Heart left ventricle (tissue), 16 donors: ENCODE measurements at places on chromosomes 2 and 18. TPM values are rescaled to one million over a fixed set of nuclear protein-coding genes. Genes with fewer than 3 reads are reported as not detected.

GRCh38 chr2:224145751-224146355 lies 106.8 kb upstream of the SERPINE2 start:
- H3K4me1 ChIP-seq = no peaks in the 10 kb centered on the region
- no peaks in the 10 kb centered on the region for H3K27me3 ChIP-seq
- H3K27ac ChIP-seq = peak overlapping the region; percentile 58
- no peak for DNase-seq

- H3K27ac ChIP-seq = no peak overlapping the region
- H3K4me3 ChIP-seq = no peak overlapping the region
- H3K36me3 ChIP-seq = no peaks in the 10 kb centered on the region
- no peaks in the 10 kb centered on the region for H3K4me1 ChIP-seq
- no peak for DNase-seq
Measured at GRCh38 chr2:3008561-3008960, 369.1 kb downstream of the EIPR1 start.

DNA sequence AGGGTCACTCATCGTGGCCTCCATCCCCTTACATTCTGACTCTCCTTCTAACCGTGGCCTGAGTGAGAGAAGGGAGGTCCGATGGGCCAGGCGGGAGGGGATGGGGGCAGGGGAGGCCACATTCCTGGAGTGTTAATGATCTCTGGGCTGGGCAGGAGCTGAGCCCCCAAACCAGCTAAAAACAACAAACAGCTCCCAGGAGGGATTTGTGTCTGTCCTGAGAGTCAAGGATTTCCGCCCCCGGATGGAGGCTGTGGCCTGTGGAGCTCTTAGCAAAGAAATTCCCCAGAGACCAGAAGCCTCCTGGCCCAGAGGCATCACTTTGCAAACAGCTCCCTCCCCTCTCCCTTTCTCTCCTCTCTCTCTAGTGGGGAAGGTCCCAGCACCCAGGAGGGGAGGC lies 23.5 kb downstream of the EMX1 start:
- H3K27ac ChIP-seq = no peak overlapping the region
- H3K4me1 ChIP-seq = no peaks in the 10 kb centered on the region
- no peaks in the 10 kb centered on the region for H3K27me3 ChIP-seq

DNA sequence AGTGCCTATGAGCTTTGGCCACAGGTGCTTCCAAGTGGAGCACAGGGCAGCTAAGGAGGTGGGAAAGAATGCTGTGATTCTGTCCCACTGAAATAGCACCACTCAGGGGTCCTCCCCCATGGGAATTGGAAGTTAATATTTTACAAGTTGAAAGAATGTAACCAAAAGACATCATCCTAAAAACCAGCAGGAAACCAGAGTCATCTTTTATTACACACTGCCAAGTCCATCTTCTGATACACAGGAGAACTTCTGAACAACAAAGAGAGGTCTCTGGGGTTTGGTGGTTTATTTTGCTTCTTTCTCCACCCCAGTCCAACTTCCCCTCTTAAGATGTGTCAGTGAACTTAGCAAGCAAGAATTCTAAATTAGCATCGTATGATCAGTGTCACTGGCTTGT lies 47.7 kb downstream of the COLEC12 start:
- peaks cover 28% of the 10 kb centered on the region for H3K4me1 ChIP-seq
- no peak overlapping the region for H3K27ac ChIP-seq
- no peaks in the 10 kb centered on the region for H3K27me3 ChIP-seq
- H3K36me3 ChIP-seq = no peaks in the 10 kb centered on the region
- H3K4me3 ChIP-seq = no peak overlapping the region

DNA sequence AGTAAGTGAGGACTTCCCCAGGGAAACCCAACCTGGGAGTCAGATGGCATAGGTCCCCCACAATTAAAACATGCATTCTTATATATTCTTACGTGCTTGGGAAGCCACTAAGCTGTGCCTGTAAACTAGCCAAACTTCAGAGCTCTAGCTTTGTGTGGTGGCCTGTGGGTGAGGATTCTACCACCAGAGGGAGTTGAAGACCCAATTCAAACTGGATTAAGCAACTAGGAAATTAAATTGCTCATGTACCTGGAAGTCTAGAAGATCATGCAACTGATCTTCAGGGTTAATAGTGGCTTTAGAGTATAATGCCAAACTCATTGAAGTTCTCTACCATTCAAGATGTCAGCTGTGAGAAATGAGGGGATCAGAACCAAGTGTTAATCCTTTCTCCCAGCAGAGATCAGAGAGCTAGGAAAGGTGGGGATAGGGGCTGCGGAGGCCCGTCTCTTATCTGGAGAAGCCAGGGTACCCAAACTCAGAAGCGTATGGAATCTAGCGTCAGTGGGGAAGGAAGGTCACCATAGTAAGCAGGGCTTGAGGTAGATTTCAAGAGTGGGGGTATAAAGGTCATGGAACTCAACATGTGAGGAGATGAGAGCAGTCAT lies 53.2 kb upstream of the CCDC85A start:
- no peaks in the 10 kb centered on the region for H3K36me3 ChIP-seq
- H3K4me3 ChIP-seq = no peak overlapping the region
- H3K4me1 ChIP-seq = no peaks in the 10 kb centered on the region
- H3K27ac ChIP-seq = no peak overlapping the region
- DNase-seq = no peak
- no peaks in the 10 kb centered on the region for H3K27me3 ChIP-seq

DNA sequence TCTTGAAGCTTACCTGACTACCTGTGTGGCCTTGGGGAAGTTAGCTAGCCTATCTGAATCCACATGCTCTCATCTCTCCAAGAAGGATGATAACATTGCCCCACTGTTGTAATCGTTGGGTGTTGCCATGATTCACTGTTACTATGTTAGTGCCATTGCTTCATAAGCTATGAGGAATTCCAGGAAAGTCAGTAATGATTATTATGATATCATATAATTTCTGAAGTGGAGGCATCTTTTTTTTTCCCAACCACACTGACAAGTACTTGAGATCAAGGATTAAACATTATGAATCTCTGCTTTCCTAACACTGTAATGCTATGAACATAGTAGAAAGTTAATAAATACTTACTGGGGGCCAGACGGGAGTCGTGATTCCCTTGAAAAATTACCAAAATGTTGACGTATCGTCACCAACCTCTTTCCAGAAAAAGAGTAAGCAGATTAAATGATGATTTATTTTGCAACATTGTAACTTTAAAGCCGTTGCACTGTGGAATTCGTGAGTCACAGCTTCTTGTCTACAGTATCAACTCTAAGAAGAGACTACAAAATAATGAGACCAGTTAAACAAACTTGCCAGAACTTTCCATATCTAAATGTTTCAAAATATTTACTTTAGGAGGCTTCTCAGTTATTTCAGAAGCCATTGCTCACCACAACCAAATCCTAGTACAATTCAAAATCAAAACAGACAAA lies 459.9 kb downstream of the PIK3C3 start:
- no peaks in the 10 kb centered on the region for H3K27me3 ChIP-seq
- H3K4me1 ChIP-seq = no peaks in the 10 kb centered on the region
- H3K36me3 ChIP-seq = no peaks in the 10 kb centered on the region
- no peak for DNase-seq

DNA sequence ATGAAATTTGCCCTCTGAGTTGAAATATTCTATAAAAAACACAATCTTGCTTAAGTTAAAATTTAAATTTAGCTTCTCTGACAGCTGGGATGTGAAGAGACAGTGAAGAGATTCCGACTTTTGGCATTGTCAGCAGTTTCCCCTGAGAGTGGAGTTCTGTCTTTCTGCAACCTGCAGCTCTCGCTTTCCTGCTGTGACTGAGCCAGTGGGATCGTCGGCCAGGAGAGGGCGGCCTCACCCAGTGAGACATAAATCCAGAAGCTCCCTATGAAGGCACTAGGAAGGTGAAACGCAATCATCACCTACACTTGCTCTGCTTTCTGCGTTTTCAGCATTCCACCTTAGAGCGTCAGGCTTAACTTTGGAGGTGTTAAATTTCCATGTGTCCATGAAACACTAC lies 75.4 kb upstream of the HNMT start:
- H3K4me1 ChIP-seq = no peaks in the 10 kb centered on the region
- H3K4me3 ChIP-seq = no peak overlapping the region
- H3K27me3 ChIP-seq = no peaks in the 10 kb centered on the region
- H3K36me3 ChIP-seq = no peaks in the 10 kb centered on the region

GRCh38 chr18:14933964-14934363 lies 186.0 kb downstream of the ANKRD30B start:
- H3K27me3 ChIP-seq = no peaks in the 10 kb centered on the region
- H3K36me3 ChIP-seq = no peaks in the 10 kb centered on the region
- no peak overlapping the region for H3K4me3 ChIP-seq
- H3K27ac ChIP-seq = no peak overlapping the region

- DNase-seq = no peak
- H3K36me3 ChIP-seq = no peaks in the 10 kb centered on the region
- H3K27me3 ChIP-seq = no peaks in the 10 kb centered on the region
- H3K4me3 ChIP-seq = no peak overlapping the region
Measured at GRCh38 chr2:63792530-63792929, 49.2 kb upstream of the UGP2 start.

DNA sequence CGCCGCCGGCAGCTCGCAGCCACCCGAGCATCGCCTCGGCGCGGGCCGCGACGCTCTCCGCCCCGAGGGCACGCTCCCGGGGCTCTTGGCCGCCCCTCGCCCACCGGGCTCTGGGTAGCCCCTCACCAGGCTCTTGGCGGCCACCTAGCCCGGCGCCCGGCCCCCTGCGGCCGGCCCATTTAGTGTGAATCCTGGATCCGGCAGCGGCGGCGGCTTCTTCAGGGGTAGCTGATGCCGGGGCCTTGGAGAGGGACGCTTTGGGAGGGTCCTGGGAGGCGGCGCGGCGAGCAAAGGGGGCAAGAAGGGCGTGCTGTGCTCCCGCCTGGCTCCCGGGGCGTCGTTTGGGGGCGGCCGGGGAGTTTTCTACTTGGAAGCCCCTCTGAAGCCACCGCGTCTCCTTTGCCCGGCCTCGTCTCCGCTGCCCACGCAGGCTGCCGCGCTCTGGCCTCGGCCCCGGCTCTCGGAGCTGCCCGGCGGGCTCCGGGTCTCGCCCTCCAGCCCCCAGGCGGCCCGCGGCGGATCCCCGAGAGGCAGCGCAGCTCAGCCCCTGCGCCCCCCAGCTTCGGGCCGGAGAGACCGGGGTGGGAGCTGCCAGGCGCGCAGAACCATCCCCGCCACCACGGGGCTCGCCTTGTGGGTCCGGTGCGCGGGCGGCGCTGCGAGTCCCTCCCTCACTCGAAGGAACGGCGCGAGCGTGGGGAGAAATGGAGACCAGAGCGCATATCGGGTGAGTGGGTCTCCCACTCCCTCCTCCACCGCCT lies 509 bp downstream of the PIEZO2 start:
- no peak for DNase-seq
- peaks cover 22% of the 10 kb centered on the region for H3K4me1 ChIP-seq
- H3K27ac ChIP-seq = no peak overlapping the region
- no peaks in the 10 kb centered on the region for H3K36me3 ChIP-seq

GRCh38 chr2:38155015-38155414 lies 79.1 kb upstream of the CYP1B1 start:
- H3K4me3 ChIP-seq = no peak overlapping the region
- DNase-seq = no peak
- H3K27ac ChIP-seq = peak overlapping the region; percentile 71

GRCh38 chr2:147293991-147294824 lies 550.6 kb upstream of the ACVR2A start:
- no peaks in the 10 kb centered on the region for H3K27me3 ChIP-seq
- no peak for DNase-seq
- H3K36me3 ChIP-seq = no peaks in the 10 kb centered on the region
- no peak overlapping the region for H3K27ac ChIP-seq
- no peaks in the 10 kb centered on the region for H3K4me1 ChIP-seq
- no peak overlapping the region for H3K4me3 ChIP-seq

- H3K4me3 ChIP-seq = no peak overlapping the region
- no peak for DNase-seq
- H3K4me1 ChIP-seq = peaks cover 60% of the 10 kb centered on the region
- H3K36me3 ChIP-seq = no peaks in the 10 kb centered on the region
Measured at GRCh38 chr18:61748004-61748403, 144.8 kb downstream of the RNF152 start.

DNA sequence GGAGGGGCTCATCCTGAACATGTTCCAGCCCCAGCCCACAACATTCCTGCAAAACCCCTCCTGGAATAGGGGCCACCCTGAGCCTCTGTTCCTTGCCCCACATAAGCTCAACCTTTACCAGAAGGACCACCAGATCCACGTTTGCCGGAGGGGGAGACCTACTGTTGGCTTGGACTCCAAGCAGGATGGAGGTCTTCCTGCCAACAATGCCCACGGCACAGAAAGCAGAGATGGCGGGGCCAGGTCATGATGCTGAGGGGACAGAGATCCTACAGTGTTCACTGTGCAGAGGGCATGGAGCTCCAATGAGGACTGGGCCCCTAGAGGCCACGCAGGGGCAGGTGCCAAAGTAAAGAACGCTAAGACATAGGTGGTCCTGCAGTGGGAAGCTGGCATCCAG lies 98.5 kb upstream of the RAB6C start:
- H3K27ac ChIP-seq = no peak overlapping the region
- no peaks in the 10 kb centered on the region for H3K36me3 ChIP-seq
- no peaks in the 10 kb centered on the region for H3K27me3 ChIP-seq
- peaks cover 12% of the 10 kb centered on the region for H3K4me1 ChIP-seq

- H3K27ac ChIP-seq = no peak overlapping the region
- no peaks in the 10 kb centered on the region for H3K36me3 ChIP-seq
- H3K4me1 ChIP-seq = no peaks in the 10 kb centered on the region
- no peaks in the 10 kb centered on the region for H3K27me3 ChIP-seq
- DNase-seq = no peak
- no peak overlapping the region for H3K4me3 ChIP-seq
Measured at GRCh38 chr2:151206446-151206968, 55.2 kb downstream of the RBM43 start.

GRCh38 chr2:16039055-16039454 lies 98.7 kb downstream of the MYCN start:
- no peak overlapping the region for H3K27ac ChIP-seq
- no peaks in the 10 kb centered on the region for H3K36me3 ChIP-seq
- DNase-seq = no peak
- H3K27me3 ChIP-seq = no peaks in the 10 kb centered on the region

- H3K4me3 ChIP-seq = no peak overlapping the region
- H3K4me1 ChIP-seq = no peaks in the 10 kb centered on the region
- H3K27me3 ChIP-seq = peaks cover 3% of the 10 kb centered on the region
- no peak overlapping the region for H3K27ac ChIP-seq
Measured at GRCh38 chr2:22902180-22902550, 482.8 kb upstream of the KLHL29 start.

DNA sequence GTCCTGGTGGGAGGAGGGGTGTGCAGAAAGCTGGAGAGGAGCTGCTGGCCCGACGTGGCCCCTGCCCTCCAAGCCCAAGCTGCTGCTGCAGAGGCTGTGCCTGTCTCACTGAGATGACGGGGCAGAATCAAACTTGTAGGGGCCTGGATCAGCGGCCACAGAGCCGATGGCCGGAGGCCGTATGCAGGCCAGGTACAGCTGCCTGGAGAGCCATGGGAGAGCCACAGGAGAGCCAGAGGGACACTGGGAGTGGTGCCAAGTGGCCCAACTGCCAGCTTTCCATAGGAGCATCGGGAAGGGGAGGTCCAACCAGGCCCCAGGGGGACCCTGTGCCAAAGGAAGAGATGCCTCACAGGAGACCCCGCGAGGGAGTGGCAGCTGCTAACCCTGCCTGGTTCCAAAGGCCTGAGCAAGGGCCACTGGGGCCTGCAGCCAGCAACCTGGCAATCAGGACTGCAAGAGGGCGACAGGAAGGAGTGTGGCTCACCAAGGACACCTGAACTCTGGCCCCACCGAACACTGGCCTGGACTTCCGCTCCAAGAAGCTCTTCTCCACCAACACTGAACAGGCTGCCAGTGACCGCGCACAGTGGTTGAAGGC lies 70.7 kb downstream of the HDAC4 start:
- H3K36me3 ChIP-seq = no peaks in the 10 kb centered on the region
- peak; percentile 78 for DNase-seq
- no peaks in the 10 kb centered on the region for H3K27me3 ChIP-seq
- H3K27ac ChIP-seq = peak overlapping the region; percentile 80

ASTL gene
- not detected for total RNA-seq

STEAP3 gene
- 8.3 TPM for total RNA-seq

ASIC4 gene
- total RNA-seq = 0.10 TPM

TMEM17 gene
- 1.5 TPM for total RNA-seq

DCDC2C gene
- not detected for total RNA-seq

LYPD6 gene
- total RNA-seq = 0.05 TPM

FKBP1B gene
- 1.4 TPM for total RNA-seq
